ENCODE measurements at places on chromosomes 2 and 18.
A peak's percentile ranks its signal among the peaks of the same experiment; 100 is the strongest.

- DNase-seq, result no peak
These were observed 979.2 kb downstream of the CNTNAP5 start for GRCh38 chr2:125004106-125004800.

DNA sequence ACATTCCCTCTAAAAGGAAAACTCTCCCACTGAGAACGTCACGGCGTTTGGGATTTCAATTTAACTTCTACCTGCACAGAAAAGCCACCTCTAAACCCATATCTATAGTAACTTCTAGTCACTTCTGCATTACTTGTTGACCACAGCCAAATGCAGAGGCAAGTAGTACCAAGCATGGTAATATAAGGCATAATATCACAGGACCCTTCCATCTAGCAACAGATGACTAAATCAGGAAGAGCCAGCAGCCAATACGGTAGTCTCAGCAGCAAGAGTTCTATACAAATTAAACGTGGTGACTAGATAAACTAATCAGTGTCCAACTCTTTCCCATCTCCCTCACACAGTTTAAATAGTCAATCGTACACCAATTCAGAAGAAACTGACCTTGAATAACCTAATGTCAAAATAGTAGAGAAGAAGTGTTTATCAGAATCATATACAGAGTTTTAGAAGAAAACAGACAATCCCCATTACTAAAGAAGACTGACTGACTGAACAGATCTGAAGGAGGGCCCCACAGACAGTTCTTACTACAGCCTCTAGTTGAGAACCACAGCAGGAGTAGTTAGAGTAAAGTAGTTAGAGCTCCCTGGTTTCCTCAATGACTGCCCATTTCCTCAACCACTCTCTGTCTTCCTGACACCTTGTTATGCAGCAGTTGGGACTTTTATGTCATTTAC lies 30.0 kb downstream of the MEMO1 start:
- DNase-seq, result peak; percentile 13

GRCh38 chr2:24832931-24833701 lies 39.9 kb downstream of the CENPO start:
- DNase-seq, result no peak

DNA sequence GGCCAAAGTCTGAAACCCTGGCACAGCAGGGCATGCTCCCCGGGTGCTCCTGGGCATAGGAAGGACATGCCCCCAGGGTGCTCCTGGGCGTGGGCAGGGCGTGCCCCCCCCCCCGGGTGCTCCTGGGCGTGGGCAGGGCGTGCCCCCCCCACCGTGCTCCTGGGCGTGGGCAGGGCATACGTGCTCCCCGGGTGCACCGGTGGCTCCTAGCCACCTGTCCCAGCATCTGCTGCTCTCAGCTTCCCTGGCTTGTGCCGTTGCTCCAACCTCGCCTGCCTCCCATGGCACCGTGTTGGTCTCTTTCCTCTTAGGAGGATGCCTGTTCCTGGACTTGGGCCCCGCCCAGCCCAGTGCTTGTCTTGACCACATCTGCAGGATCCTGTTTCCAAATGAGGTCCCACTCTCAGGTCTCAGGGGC lies 95.6 kb upstream of the CTDP1 start:
- no peak for DNase-seq

DNA sequence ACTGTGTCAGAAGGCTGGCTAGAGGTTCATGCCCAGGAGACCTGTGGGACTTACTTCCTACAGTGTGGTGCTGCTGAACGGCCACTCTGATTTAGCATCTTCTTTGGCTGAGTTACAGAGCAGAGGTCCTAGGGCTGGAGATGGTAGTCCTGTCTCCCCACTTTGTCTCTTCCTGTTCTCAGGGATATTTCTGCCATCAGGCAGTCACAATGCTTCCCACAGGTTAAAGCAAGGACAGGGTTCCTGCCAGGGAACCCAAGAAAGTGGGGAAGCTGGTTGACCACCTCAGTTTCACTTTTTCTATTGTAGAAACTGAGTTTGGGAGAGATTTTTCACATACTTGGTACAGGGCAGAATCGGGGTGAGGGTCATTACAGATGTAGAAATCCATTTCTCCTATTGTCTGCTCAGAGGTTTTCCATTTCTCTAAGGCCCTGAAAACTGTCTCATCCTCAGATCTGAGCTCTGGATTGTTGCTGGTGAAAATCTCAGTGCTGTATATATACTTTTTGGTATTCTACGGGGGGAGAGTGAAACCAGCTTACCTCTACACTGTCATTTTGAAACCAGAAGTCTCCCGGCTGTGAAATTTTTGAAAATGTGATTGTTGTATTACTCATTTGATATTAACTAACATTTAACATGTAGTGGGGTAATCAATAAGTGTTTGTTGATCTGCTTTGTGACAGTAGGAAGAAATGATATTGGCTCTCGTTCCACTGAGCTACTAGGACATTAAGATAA lies 37.0 kb upstream of the MEP1B start:
- DNase-seq, result no peak

- peak; percentile 54 for DNase-seq
These were observed 249.9 kb downstream of the PLCL1 start for GRCh38 chr2:198054299-198054698.

All from AG10803 (cell line).